Naive thymus-derived CD8-positive, alpha-beta T cell (primary cell): ENCODE measurements at places on chromosomes 6 and 20. TPM values are rescaled to one million over a fixed set of nuclear protein-coding genes. Genes with fewer than 3 reads are reported as not detected.

- H3K27me3 ChIP-seq: peaks cover 8% of the 10 kb centered on the region
- H3K4me3 ChIP-seq: no peak overlapping the region
- H3K27ac ChIP-seq: no peak overlapping the region
- peaks cover 5% of the 10 kb centered on the region for H3K4me1 ChIP-seq
- DNase-seq: no peak
- no peaks in the 10 kb centered on the region for H3K36me3 ChIP-seq
Observed at GRCh38 chr6:142075516-142076101, 57.1 kb upstream of the GJE1 start.

GRCh38 chr20:55415567-55416142 lies 589.7 kb downstream of the CBLN4 start:
- no peak overlapping the region for H3K4me3 ChIP-seq
- no peaks in the 10 kb centered on the region for H3K27me3 ChIP-seq
- no peaks in the 10 kb centered on the region for H3K4me1 ChIP-seq
- H3K27ac ChIP-seq: no peak overlapping the region

DNA sequence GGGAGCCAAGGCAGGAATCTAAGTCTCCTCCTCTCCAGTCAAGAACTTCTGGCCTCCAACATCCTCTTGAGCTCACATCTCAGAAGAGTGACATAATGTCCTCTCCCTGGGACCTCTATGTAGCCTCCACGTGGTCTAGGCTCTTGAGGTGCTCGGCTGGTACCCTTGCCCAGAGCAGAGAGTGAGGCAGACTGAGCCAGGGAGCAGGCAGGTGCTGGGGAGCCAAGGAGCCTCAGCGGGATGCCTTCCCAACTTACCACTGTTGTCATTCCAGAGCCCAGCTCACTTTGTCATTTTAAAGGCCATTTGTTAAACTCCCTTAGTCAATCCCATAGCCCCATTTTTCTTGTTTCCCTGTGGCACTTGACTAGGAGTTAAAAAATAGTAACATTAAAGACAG lies 52.1 kb upstream of the DUSP22 start:
- no peak overlapping the region for H3K27ac ChIP-seq
- no peaks in the 10 kb centered on the region for H3K27me3 ChIP-seq

DNA sequence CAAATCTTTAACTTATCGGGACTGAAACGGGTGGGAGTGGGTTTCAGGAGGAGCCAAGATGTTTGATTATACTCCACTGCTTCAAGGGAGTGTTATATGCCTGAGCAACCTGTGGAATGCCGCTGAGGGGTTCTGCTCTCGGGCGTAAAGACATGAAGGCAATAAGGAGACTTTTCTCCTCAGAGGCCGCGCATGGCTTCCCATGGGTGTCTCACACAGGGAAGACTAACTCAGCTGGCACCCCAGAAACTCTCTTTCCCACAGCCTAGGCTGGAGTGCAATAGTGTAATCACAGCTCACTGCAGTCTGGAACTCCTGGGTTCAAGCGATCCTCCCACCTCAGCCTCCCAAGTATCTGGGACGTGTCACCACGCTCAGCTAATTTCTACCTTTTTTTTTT lies 5.1 kb upstream of the C20orf141 start:
- peaks cover 52% of the 10 kb centered on the region for H3K27me3 ChIP-seq
- H3K4me1 ChIP-seq: no peaks in the 10 kb centered on the region

GRCh38 chr6:85866758-85867401 lies 224.2 kb upstream of the SYNCRIP start:
- H3K27ac ChIP-seq: no peak overlapping the region
- no peaks in the 10 kb centered on the region for H3K4me1 ChIP-seq
- no peaks in the 10 kb centered on the region for H3K36me3 ChIP-seq
- peaks cover 5% of the 10 kb centered on the region for H3K27me3 ChIP-seq

DNA sequence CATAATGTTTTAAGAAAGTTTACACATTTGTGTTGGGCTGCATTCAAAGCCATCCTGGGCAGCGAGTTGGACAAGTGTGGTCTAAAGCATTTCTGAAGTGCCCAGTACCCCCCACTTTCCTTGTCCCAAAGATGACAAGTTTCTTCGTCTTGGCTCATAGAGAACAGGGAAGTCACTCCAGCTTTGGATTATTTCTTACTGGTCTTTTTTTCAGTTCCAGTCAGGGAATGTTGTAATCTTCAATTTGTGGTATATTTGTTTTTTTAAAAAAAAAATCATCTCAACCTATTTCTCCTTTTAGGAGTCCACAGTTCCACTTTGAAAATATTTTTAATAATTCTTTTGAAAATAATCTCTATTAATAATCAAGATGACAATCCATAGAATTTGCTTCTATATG lies 34.0 kb downstream of the SLX4IP start:
- H3K4me1 ChIP-seq: peaks cover 11% of the 10 kb centered on the region
- no peak overlapping the region for H3K4me3 ChIP-seq
- H3K27me3 ChIP-seq: no peaks in the 10 kb centered on the region
- H3K36me3 ChIP-seq: peaks cover 15% of the 10 kb centered on the region

GRCh38 chr6:47023573-47023972 lies 18.6 kb downstream of the ADGRF1 start:
- no peaks in the 10 kb centered on the region for H3K4me1 ChIP-seq
- H3K27me3 ChIP-seq: peaks cover 3% of the 10 kb centered on the region
- no peak overlapping the region for H3K27ac ChIP-seq
- no peak overlapping the region for H3K4me3 ChIP-seq
- no peak for DNase-seq

DNA sequence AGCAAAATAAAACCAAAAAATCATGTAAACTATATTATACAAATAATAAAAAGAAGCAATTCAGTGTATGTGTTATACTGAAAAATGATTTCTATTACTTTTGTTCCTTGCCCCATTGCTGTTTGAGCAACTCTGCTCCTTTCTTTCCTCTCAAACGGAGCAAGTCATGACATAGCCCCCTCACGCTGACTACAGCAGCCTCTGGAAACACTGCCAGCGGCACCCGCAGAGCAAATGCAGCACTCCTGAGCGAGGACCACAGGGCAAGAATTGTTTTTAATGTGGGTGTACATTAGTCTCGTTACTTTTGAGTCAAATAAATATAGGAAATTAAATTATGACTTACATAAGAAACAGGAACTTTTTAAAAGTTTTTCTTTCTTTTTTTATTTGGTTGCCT lies 350.1 kb upstream of the HSF2 start:
- DNase-seq: no peak
- H3K36me3 ChIP-seq: no peaks in the 10 kb centered on the region
- no peak overlapping the region for H3K27ac ChIP-seq
- no peak overlapping the region for H3K4me3 ChIP-seq
- peaks cover 8% of the 10 kb centered on the region for H3K27me3 ChIP-seq
- no peaks in the 10 kb centered on the region for H3K4me1 ChIP-seq

DNA sequence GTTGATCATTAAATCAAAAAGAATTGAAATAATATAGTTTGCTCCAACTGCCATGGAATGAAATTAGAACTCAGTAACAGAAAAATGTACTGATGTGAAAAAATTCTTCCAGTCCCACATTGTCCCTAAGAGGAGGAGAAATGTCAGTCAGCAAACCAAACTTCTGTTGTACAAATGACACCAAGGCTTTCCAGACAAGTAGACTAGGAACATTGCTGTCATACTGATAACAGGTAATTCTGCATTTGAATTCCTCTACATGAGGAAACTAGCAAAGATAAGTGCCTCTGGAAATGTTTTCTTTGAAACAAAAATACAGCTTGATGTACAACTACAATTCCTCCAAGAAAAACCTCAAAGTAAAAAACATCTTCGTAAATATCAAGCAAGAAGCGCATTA lies 90.2 kb downstream of the HIVEP1 start:
- peak overlapping the region; percentile 8 for H3K27ac ChIP-seq
- H3K4me1 ChIP-seq: peaks cover 26% of the 10 kb centered on the region
- H3K36me3 ChIP-seq: peaks cover 6% of the 10 kb centered on the region

- no peaks in the 10 kb centered on the region for H3K27me3 ChIP-seq
- peaks cover 8% of the 10 kb centered on the region for H3K36me3 ChIP-seq
- peaks cover 15% of the 10 kb centered on the region for H3K4me1 ChIP-seq
Observed at GRCh38 chr6:38212579-38212978, 393.1 kb downstream of the ZFAND3 start.

GRCh38 chr20:43744151-43744611 lies 17.4 kb upstream of the GTSF1L start:
- H3K36me3 ChIP-seq: no peaks in the 10 kb centered on the region
- H3K4me1 ChIP-seq: peaks cover 15% of the 10 kb centered on the region
- H3K27me3 ChIP-seq: peaks cover 2% of the 10 kb centered on the region
- no peak overlapping the region for H3K4me3 ChIP-seq
- H3K27ac ChIP-seq: no peak overlapping the region
- DNase-seq: no peak

DNA sequence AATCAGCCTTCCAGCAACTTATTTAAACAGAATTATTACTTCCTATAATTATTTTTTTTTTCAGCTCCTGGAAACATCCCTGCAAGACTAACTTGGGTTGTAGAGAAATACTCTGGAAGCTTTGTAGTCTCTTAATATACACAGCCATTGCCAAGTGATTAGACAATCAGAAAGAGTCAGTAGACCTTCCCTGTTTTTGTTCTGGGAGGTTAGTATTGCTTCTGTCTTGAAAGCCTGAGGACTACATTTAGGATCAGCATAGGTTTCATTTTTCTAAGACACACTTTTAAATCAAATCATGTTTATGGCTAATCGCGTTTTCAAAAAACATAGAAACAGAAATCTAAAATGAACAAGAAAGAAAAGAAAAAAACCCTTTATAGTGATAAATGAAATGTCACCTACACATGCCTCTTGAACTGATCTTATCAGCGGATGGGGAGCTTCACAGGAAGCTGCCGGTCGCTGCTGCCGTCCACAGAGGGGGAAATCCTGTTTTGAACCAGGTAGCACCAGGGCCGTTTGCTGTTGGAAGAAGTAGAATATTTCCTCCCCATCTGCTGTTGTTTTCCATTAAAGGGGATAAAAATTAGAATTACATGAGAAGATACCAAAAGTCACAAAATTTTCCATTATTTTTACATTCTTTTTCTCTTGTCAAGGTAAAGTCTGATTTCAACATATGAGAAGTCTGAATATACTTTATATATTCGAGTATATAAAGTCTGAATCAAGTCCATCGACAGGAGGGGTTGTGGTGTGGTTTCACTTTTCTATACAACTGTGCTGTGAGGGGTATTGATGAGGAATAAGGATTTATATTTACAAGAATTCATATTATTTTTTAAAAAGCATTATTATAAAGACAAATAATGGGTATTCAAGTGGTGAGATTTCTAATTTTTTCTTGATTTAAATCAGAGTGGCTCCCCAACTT lies 94.6 kb downstream of the ARMC2 start:
- no peaks in the 10 kb centered on the region for H3K27me3 ChIP-seq
- H3K27ac ChIP-seq: peak overlapping the region; percentile 94
- H3K36me3 ChIP-seq: peaks cover 4% of the 10 kb centered on the region

- no peak overlapping the region for H3K4me3 ChIP-seq
- no peak overlapping the region for H3K27ac ChIP-seq
- H3K4me1 ChIP-seq: no peaks in the 10 kb centered on the region
- peaks cover 5% of the 10 kb centered on the region for H3K27me3 ChIP-seq
- no peaks in the 10 kb centered on the region for H3K36me3 ChIP-seq
Observed at GRCh38 chr20:17549131-17549530, 18.0 kb upstream of the BFSP1 start.

- H3K27me3 ChIP-seq: no peaks in the 10 kb centered on the region
- peaks cover 5% of the 10 kb centered on the region for H3K36me3 ChIP-seq
Observed at GRCh38 chr6:17015551-17016381, 86.1 kb upstream of the STMND1 start.

- H3K4me3 ChIP-seq: peak overlapping the region; percentile 57
- H3K4me1 ChIP-seq: peaks cover 45% of the 10 kb centered on the region
- H3K27ac ChIP-seq: peak overlapping the region; percentile 95
- peaks cover 14% of the 10 kb centered on the region for H3K36me3 ChIP-seq
- no peak for DNase-seq
- no peaks in the 10 kb centered on the region for H3K27me3 ChIP-seq
Observed at GRCh38 chr20:17609811-17610377, 40.0 kb downstream of the DSTN start.

GRCh38 chr20:60631585-60632287 lies 620.3 kb upstream of the CDH4 start:
- H3K36me3 ChIP-seq: no peaks in the 10 kb centered on the region
- no peaks in the 10 kb centered on the region for H3K4me1 ChIP-seq
- peaks cover 1% of the 10 kb centered on the region for H3K27me3 ChIP-seq

GRCh38 chr20:58228484-58229197 lies at the start of gene ANKRD60:
Gene ANKRD60, minus strand, starts transcription at chr20:58228653. Its CDS starts 0 bp downstream, at chr20:58228653.
- H3K4me3 ChIP-seq: peak within 1 kb of the TSS; percentile 68
- peaks cover 8% of the 10 kb centered on the region for H3K36me3 ChIP-seq
- peak within 1 kb of the TSS; percentile 93 for H3K27ac ChIP-seq
- peak; percentile 70 for DNase-seq
- H3K27me3 ChIP-seq: peaks cover 56% of the 10 kb centered on the region

DNA sequence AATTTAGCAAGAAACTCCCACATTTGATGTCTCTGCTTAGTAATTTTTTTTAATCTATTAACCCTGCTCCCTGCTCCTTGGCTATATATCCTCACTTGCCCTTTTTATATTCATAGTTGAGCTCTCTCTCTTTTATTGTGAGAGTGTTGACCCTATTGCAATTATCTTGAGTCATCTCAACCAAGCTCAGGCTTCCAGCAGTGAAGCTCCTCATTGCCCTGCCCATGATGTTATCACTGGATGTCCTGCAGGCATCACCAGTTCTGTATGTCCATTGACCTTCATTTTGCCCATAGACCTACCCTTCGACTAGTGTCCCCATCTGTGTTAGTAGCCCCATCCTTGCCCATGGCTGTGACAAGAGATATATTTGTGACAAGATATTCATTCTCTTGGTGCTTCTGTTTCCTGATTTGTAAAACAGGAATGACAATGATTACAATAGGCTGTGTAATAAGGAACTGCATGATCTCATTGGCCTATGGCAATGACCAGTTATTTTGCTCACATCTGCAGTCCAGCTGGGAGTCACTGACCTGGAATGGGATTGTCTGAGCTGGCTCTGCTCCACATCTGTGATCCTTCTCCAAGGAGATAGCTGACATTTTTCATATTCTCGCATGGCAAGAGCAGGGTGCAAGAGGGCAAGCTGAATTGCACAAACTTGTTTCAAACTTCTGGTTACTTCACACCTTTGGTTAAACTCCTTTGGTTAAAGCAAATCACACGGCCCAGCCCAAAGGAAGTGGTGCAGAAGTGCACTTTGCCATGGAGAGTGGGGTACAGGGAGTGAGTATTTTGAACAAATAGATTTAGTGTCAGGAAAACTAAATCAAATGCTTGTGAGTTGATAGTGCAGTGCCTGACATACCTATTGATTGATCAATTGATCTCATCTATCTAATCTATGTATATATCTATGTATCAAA lies 47.7 kb upstream of the CST5 start:
- no peak for DNase-seq
- peaks cover 2% of the 10 kb centered on the region for H3K27me3 ChIP-seq
- peaks cover 32% of the 10 kb centered on the region for H3K4me1 ChIP-seq
- no peak overlapping the region for H3K27ac ChIP-seq

GRCh38 chr6:156413154-156413553 lies 364.0 kb upstream of the ARID1B start:
- H3K36me3 ChIP-seq: peaks cover 9% of the 10 kb centered on the region

- H3K4me3 ChIP-seq: peak within 1 kb of the TSS; percentile 93
- peak; percentile 28 for DNase-seq
- no peak within 1 kb of the TSS for H3K27ac ChIP-seq
- peaks cover 5% of the 10 kb centered on the region for H3K27me3 ChIP-seq
- no peaks in the 10 kb centered on the region for H3K36me3 ChIP-seq
- H3K4me1 ChIP-seq: peaks cover 21% of the 10 kb centered on the region
Observed at GRCh38 chr6:144284783-144285547, at the start of gene UTRN. Gene UTRN, plus strand, starts transcription at chr6:144285335. Its CDS starts 6,494 bp downstream, at chr6:144291829.

- H3K4me1 ChIP-seq: peaks cover 19% of the 10 kb centered on the region
- no peaks in the 10 kb centered on the region for H3K36me3 ChIP-seq
- no peak overlapping the region for H3K27ac ChIP-seq
Observed at GRCh38 chr6:49548613-49549304, 1.7 kb upstream of the C6orf141 start.

MUCL3 gene
- not detected for total RNA-seq

RRAGD gene
- 3.5 TPM for total RNA-seq

POPDC3 gene
- total RNA-seq: not detected

CCN5 gene
- total RNA-seq: not detected

SPAG4 gene
- 0.47 TPM for total RNA-seq

NFYA gene
- 60.0 TPM for total RNA-seq

CDH4 gene
- total RNA-seq: 0.19 TPM

TSHZ2 gene
- 9.6 TPM for total RNA-seq

SAPCD1 gene
- total RNA-seq: 2.1 TPM

SNPH gene
- 25.7 TPM for total RNA-seq
